ENCODE measurements at places on chromosomes 6 and 20.

- DNase-seq: no peak
These were observed 329.0 kb downstream of the ESR1 start for GRCh38 chr6:152136449-152136825.

GRCh38 chr6:5851261-5851757 lies 155.4 kb downstream of the NRN1 start:
- no peak for DNase-seq

- DNase-seq: peak; percentile 79
These were observed 26.0 kb upstream of the PLAGL1 start for GRCh38 chr6:144033816-144034735.

DNA sequence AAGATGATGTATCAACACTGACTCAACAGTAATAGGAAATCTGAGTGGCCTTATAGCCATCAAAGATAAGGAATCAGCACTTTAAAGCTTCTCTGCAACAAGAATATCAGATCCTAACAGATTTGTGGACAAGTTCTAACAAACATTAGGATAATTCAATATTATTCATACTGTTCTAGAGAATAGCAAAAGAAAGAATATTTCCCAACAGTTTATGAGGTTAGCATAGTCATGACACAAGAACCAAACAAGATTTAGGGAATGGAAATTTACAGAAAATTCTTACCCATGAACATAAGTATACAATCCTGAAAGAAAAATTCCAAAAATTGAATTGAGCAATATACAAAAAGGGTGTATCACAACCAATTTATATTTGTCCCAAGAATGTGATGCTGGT lies 64.3 kb upstream of the BTBD3 start:
- peak; percentile 6 for DNase-seq

DNA sequence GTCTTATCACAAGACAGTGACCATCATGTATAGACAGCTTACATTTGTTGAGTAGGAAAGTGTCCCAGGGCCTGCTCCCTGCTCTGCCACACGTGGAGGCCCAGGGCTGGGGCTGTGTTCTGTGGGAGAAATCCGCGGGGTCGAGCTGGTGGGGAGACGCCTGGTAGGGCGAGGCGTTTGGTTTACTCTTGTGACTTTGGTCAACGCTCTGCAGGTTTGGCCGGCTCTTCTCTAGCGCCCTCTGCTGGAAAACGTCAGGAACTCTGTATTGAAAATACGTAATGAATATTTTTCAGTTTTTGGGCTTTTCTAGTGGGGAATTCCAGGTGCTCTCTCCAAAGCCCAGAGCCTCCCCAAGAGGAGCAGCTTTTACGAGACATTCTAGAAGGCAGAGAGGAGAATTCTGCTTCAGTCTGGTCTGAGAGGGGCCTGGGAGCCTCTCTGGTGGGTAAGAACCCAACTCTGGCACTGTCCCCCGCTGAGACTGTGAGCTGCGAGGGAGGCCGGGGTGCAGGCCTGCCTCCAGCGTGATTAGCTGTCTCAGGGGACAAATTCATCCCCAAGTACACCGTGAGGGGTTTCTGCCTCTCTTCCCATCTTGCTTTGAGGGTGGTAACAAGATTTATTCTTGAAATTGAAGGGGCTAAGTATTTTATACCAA lies 112.6 kb upstream of the RALGAPA2 start:
- peak; percentile 45 for DNase-seq

DNA sequence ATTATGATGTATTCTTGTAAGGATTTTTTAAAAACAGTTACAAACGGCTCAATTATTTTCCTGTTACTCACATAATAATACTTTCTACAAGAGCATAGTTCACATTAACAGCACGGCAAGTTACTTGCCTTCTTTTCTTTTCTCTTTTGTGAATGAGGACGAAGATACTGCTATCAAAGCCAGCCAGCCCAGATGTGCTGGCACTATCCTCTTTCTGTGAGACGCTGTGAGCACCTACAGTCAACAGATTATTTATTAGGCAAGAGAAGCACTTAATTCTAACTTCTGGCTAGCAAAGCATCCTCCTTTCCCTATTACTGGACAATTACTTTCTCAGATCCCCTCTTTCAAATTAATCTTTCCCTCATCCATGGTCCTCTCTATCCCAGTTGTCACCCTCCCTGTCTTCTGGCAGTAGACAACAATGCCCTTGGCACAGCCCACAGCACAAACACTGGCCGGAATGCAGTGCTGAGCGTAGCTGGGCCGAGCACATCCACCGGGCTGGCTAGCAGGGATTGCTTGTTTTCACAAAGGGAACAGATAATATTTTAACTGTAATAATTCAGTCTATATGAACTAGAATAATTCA lies 262.1 kb downstream of the FOXC1 start:
- no peak for DNase-seq

DNA sequence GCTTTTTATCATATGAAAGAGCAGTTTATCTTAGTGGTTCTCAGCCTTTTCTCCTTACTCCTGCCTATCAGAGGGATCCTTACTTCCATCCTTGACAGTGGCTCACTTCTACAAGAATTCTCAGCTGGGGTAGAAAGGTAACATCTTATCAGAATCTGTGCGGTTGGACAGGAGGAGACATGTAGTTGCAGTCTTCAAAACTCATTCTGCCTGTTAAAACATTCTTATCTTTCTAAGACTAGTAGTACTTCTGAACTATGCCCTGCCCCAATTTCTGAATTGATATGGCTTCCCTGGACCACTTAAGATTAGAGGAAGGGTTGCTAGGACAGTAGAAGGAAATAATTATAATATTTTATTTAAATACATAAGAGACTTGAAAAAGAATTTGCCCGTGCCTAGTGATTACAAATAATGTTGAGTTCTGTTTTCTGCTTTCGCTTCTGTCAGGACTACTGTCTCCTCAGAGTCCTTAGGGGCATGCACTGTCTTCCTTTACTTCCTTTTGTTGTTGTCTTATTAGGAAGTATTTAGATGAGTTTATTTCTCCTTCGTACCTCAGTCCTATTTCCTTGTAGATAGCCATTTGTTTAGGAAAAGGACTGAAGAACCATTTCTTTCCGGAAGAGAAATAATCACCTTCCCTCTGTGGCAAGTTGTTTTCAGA lies 24.9 kb downstream of the BLTP3A start:
- DNase-seq: no peak

DNA sequence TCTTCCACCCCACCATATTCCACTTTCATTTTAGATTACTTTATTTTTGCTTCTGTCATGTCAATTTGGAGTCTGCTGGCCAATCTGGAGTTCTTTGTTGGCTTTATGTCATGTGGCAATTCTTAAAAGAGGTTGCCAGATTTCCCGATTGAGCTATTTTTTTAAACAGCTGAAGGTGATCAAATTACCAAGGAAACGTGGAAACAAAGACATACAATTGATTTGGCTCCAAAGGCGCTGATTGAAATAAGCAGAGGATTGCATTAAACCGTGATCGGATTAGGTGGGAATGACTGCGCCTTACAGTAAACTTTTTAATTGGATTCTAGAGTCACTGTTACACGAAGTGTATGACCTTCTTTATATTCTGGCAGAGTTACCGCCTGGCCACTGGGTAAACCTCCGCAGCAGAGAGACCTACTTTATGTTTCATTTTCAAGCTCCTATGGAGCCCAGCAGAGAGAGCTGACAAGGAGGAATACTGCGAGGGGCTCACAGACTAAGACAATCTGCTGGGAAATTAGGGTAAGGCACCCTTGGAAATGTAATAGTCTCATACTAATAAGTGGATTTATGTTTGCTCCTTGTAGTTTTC lies 37.9 kb downstream of the SIM1 start:
- no peak for DNase-seq

DNA sequence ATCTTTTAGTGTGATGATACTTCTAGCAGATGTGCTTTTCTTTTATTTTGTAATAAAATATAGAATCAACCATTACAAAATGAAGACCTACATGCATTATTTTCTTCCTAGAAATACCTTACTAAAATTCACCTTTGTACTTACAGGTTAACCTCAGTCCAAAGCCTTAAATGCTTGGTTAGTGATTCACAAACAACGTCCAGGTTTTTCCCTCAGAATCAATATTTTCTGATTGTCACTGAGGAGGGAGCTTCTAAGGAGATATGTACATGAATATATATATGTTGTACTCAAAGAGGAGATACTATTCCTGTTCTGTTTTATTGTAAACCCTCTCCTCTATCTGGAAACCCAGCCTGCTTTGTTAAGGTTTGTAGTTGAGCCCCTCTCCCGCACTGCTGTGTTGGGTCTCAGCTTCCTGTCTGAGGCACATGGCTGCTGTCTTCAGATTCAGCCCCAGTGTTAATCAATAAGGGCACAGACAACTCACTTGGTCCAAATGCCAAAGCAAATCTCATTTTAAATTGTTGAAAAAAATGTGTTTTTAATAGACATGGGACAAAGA lies 33.9 kb upstream of the HS3ST5 start:
- no peak for DNase-seq

- DNase-seq: no peak
These were observed 26.5 kb upstream of the MTRF1L start for GRCh38 chr6:153028963-153029362.

- no peak for DNase-seq
These were observed 143.0 kb downstream of the TTLL2 start for GRCh38 chr6:167467793-167468431.

Measured in ELR (cell line).